ENCODE measurements at places on chromosomes 5 and 9.
A peak's percentile ranks its signal among the peaks of the same experiment; 100 is the strongest.

GRCh38 chr9:10443181-10443867 is 169.5 kb downstream of the PTPRD start:
- DNase-seq: no peak

GRCh38 chr9:78245401-78245800 is 9.5 kb downstream of the CEP78 start:
- DNase-seq: no peak

DNA sequence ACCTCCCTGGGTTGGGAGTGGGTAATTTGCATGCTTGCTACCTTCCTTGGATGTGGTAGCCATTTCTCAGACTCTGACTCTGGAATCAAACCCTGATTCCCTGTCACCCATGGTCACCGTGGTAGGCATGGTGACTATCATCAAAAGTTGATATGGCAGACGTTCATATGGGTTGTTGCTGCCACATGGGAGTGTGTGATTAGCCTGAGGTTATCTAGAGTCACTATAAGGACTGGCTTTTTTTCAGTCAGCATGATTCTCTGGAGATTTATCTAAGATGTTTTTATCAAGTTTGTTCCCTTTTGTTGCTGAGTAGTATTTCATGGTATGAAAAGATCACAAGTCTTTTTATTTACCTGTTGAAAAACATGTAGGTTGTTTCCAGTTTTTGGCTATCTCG is 7.0 kb downstream of the RCL1 start:
- no peak for DNase-seq

- no peak for DNase-seq
Measured at GRCh38 chr5:36359267-36359666, 57.6 kb upstream of the RANBP3L start.

GRCh38 chr9:73179589-73179988 is 27.9 kb downstream of the ANXA1 start:
- no peak for DNase-seq

DNA sequence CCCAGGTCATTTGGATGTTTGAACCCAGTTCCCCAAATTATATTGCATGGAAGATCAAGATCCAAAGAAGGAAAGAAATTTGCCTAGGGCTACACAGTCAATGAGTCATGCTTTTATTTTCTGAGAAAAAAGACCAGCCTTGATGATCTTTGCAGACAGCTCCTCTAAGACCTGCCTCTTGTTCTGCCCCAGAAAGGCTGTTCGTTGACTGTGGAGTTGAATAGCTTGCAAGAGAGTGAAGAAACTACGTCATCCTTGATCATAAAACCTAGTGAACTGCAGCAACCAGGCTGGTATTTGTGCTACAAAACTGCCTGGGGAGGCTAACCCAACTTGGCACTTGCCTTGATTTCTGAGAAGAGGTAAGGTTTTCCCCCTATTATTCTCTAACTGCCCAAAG is 263.9 kb downstream of the PAPPA start:
- DNase-seq: no peak

GRCh38 chr5:1054018-1054798 is 45.6 kb downstream of the NKD2 start:
- no peak for DNase-seq

- no peak for DNase-seq
Measured at GRCh38 chr9:116843863-116844620, 156.9 kb downstream of the TRIM32 start.

GRCh38 chr9:36961561-36962325 is 72.3 kb downstream of the PAX5 start:
- DNase-seq: no peak

DNA sequence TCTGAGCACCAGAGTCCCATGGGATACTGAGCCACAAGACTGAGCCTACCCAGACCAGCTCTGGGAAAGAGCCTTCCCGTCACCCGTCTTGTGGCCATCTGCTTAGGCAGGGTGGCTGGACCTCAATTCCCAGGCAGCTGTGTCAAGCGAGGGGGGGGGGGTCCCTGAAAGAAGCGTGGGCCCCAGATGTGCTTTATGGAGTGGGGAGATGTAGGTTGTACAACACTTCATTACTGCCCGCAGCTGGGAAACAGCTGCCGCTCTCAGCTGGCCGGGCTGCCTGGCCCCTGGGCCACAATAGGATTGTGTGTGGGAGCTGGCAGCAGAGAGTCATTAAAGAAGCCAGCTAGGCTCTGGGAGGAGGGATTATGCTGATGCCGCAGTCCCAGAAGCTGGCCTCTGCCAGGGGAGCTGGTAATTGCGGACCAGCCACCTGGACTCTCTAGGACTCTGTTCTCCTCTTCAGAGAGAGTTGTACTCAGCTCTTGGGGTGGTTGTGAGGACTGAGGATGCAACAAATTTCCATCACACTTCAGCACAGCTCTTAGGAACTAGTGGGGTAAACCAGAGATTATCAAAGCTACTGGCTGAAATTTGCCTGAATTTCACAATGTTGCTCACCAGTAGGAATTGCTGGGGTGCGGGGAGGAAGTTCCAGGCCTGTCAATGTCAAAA is 145.4 kb downstream of the GADD45G start:
- peak; percentile 12 for DNase-seq

- no peak for DNase-seq
Measured at GRCh38 chr5:177982956-177983355, 13.1 kb downstream of the PROP1 start.

- DNase-seq: no peak
Measured at GRCh38 chr9:71664566-71664965, 103.7 kb downstream of the CEMIP2 start.

GRCh38 chr9:135494791-135495559 is 5.5 kb upstream of the MRPS2 start:
- no peak for DNase-seq

DNA sequence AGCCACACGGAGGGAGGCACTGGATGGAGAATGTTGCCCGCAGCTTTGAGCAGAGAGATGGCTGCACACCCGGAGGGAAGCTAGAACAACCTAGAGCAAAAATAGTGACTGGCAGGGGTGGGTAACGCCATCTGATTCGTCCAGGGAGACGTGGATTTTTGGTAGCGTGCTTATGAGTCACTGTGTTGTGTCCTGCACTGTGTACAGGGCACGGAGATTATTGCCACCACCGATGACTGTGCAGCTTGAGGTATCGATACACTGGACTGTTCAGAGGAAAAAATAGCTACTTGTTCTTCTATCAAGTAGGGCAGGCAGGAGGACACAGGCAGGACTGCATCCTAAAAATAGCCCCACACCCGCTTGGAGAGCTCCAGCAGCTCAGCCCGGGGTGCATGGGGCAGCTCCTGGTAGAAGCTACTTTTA is 6.0 kb downstream of the UBE2QL1 start:
- no peak for DNase-seq

GRCh38 chr5:135236228-135236907 is 162.7 kb downstream of the MACROH2A1 start:
- DNase-seq: no peak

DNA sequence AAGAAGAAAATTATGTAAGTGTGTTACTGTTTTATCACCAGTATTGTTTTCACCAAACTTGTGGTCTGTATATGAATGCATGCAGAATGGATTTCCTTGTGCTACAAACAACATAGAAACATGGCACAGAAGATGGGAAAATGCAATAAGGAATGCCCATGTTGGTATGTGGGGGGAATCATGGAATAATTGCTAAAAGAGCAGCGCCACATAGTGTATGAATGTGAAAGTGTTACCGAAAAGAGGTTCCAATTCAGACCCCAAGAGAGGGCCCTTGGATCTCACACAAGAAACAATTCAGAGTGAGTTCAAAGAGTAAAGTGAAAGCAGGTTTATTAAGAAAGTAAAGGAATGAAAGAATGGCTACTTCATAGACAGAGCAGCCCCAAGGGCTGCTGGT is 26.4 kb upstream of the TYRP1 start:
- no peak for DNase-seq

DNA sequence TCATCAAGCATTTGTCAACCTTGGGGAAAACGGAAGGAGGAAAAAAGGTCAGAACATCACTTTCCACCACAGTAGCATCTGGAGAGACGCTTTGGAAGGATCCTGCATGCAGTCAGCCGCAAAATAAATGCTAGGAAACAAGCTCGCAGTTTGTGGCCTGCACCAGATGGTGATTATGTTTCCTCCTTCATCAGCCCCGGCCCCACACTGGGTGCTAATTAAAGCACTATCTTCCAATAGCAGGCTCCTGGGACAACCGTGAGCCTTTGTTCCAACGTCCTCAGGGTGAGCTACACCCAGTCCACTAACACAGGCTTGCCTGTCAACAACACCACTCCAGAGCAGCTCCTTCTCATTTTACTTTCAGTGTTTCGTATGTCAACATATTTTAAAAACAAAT is 64.0 kb downstream of the RNF130 start:
- no peak for DNase-seq

DNA sequence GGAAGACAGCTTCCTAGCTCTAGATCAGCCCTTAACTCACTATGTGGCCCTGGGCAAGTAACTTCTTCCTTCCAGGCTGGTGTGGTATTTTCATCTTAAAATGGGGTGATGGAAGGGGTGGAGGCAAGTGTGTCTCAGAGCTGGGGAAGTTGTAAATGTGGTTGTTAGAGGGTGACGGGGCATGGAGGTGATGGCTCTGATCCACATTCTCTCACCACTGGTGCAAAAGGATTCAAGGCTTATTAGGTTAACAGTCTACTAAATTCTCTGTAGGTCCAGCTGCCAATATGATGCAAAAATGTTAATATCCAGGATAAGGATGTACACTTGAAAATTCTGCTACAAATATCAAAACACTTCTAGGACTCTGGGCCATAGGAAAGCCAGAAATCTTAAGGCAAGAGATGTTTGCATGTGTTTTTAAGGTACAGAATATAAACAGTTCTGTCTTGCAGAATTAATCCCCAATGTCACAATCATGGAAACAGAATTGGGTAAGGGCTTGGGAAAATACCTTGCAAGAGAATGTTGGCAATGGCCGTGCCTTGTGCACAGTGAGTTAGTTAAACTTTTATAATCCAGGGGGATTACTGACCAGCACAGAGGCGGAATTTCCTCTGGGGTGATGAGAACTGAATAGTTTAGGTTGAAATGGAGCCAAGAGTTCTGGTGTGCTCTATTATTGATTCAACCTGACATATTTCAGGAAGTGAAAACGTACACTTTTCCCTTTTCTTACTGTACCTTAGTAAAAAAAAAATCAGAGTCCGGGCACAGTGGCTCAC is 19.8 kb downstream of the TNFSF15 start:
- no peak for DNase-seq

GRCh38 chr5:36366883-36367282 is 65.2 kb upstream of the RANBP3L start:
- DNase-seq: no peak

- no peak for DNase-seq
Measured at GRCh38 chr9:81756561-81756960, 67.2 kb upstream of the TLE1 start.

- DNase-seq: no peak
Measured at GRCh38 chr5:127254729-127255284, 35.8 kb upstream of the MEGF10 start.

- DNase-seq: peak; percentile 50
Measured at GRCh38 chr9:98192503-98193335, at the start of gene CORO2A. TSS of gene CORO2A (minus strand) at chr9:98192637. CDS start at chr9:98157660, 34,977 bp downstream.

GRCh38 chr5:127562252-127562651 is 44.8 kb downstream of the PRRC1 start:
- no peak for DNase-seq

DNA sequence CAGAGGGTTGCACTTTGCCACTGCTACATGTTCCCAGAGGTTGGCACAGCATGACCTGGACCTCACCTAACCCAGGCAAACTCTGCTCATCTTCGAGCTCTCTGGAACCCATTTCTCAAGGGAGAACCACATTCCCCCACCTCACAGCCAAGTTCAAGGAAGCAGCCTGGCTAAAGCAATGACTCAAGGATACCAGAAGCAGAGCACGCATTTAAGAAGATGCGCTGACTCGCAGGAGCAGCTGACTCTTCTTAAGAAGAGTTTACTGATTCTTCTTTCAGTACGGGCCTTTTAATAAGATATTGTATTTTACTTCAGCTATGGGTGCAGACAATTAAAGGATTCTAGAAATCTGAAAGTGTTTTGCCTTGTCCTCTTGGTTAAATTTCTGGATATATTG is 4.1 kb upstream of the SEMA5A start:
- DNase-seq: no peak

DNA sequence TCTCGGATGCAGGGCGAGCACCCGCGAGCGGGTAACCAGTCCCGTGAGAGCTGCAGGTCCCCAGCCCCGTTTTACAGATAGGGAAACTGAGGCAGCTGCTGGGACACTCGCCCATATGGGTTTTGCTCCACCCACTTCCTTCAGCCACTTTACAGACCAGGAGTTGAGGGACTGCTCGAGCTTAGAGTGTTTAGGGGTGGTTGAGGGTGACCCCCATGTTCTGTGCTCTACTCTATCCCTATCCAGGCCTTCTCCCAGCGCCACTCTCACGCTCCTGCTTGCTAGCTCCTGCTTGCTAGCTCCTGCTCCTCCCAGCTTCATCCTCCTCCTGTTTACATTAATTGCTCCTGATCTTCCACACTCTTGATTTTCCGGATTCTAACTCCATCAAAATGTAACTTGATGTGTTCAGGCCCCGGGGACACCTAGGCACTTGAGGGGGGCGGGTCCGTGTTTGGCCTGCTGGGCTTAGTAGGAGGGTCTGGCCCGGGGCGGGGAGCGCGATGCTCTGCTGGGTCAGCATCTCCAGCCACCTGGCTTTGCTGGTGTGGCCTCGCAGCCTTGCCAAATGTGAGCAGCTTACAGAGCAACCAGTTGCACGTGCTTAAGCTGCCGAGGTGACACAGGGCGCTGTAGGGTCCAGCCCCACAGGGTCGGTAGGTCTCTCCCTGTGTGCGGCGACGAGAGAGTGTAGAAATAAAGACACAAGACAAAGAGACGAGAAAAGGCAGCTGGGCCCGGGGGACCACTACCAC is 1.5 kb upstream of the PTGES2 start:
- no peak for DNase-seq

DNA sequence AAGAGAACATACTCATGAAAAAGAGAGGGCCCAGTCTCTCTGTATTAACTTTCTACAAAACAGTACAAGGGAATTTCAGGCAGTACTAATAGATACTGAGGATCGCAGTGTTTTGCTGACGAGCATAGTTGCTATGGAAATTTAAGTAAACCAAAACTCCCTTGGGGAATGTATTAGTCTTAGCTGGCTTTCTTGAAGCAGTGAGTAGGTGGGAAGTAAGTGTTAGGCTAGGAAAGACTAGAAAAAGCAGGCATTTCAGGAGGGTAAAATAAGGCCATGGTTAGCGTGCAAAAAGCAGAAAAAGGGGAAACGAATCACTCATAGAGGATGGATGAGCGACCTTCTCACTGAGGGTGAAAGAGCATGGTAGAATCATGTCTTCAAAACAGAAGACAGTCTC is 84.3 kb upstream of the ACTBL2 start:
- DNase-seq: no peak

DNA sequence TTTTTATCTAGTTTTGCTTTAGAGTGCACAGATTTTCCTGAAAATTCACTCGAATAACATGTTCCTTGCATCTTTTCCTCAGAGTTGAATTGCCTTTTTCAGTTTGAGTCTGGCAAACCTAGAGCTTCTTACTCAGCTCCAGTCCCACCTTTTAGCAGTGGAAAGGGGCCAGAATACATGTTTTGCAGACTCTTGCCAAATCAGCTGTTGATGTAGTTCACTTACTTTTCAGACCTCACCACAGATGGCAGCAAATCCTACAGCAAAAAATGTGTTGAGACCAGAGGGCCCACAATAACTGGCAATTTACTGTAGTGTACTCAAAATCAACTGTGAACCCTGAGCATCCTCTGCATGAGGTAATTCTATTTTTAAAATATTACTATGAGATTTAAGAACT is 545.2 kb upstream of the ACO1 start:
- DNase-seq: no peak

GRCh38 chr9:15909297-15909696 is 356.5 kb downstream of the CCDC171 start:
- no peak for DNase-seq
